ENCODE measurements at places on chromosomes 7 and 10.

DNA sequence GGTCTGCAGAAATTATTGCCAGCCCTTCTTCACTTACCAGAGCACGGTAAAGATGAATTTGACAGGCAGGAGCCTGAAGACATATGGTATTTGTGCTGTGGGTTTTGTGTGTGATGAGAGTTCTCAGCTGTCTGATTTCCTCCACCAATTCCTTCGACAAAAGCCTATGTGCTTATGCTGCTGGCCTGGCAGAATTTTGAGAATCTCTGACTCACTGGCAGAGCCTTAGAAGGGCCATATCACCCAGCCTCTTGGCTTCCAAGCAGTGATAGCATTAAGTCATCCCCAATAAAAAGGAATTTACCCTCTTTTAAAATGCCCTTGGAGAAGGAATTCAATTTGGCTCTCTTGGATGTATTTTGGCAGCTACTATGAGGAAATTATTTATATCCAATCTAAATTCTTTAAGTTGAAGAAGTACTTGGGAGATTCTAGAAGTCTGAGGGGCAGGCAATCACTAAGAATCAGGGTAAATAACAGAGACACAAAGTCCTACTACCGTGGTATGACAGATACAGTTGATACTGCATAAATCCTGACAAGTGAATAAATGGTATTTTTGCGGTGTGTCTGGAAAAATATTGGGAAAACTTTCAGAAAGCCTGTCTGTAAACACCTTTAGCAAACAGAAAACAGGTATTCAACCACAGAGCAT is 68.6 kb upstream of the EFCAB10 start:
- DNase-seq, result no peak

- DNase-seq, result no peak
These were observed 1160.3 kb upstream of the AUTS2 start for GRCh38 chr7:68438016-68438415.

DNA sequence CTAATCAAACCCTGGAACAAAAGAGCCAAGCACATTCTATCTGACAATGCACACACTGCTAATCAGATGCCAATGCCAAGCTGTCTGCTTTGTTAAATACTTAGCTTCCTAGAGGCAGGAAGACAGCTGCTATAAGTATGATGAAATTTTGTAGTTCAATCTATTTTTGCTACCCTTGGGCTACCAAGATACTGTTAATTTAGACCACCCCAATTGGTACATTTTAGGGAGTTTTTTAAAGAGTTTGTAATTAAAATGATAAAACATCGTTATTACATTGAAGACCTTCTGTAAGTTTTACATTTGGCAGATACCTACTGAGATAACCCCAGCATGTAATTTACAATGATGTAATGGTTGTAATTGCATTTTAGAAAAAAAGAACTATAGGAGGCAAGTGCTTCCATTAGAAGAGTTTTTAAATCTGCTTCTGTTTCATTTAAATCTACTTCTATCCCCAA is 268.5 kb downstream of the ADK start:
- no peak for DNase-seq

- DNase-seq, result no peak
These were observed 65.2 kb downstream of the ELFN1 start for GRCh38 chr7:1735262-1735661.

DNA sequence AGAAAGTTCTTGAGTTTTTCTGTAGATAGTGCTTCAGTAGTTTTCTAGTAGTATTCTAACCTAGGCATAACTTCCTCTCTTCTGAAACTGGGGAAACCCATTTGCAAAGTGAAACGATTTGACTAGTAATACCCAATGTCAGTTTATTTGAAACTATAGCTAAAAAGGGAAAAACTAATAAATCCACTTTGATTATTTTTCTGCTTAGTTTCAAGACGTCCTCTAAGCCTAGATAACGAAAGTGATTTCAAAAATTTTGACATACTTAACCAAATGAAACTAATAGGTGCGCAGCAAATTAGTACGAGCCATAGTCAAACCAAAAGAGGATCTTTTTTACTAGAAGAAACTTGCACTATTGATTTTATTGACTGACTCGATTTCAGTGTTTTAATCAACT is 9.8 kb upstream of the SP8 start:
- DNase-seq, result no peak

GRCh38 chr10:119849031-119849789 is 23.4 kb downstream of the MCMBP start:
- no peak for DNase-seq
